Hematopoietic multipotent progenitor cell treated with erythropoietin and hydrocortisone succinate and interleukin-3 and kit ligand, for 4 days (in vitro differentiated cells): ENCODE measurements at places on chromosomes 4 and X.

DNA sequence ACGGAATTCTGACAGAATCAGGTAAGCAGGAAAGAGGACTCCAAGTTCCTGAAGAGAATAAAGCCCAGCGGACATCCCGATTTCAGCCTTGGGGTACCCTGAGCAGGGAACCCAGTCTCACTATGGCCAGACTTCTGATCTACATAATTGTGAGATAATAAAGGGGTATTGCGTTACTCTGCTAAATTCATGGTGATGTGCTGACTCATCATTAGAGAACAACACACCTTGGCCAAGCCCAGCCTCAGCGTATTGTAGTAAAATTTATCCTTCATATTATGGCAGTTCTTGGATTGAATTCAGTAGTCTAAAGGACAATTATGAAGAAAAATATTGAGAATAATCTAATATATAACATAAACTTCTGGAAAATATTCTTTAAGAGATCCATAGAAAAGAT is 170.2 kb upstream of the MAD2L1 start:
- no peak for DNase-seq

DNA sequence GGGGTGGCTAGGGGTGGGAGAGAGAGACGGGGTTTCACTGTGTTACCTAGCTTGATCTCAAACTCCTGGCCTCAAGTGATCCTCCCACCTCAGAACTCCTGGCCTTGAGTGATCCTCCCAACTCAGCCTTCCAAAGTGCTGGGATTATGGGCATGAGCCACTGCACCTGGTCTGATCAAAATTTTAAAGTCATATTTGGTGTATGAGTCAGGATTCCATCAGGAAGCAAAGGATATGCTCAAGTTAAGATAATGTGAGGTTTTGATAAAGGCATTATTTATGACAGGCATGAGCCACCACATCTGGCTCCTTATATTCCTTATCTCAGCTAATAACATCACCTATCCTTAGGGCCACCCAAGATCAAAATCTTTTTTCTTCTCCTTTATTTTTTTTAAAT is 182.0 kb downstream of the SLC4A4 start:
- no peak for DNase-seq

DNA sequence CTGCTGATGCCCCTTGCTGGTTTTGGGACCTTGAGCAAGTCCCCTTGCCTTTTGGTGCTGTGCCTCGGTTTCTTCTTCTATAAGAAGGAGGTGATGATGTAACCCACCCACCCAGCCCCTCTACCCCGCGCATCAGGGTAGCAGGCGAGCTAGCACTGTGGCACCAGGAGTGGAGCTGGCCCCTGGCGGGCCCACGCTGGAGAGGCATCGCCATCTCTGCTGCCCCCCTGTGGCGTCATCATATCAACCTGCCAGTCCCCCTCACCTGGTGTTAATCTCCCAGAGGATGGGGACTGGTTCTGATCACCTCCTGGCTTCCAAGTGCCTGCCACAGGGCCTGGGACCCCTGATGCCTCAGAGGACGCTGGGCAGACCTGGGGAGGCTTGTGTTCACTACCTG is 6.3 kb upstream of the SORCS2 start:
- peak; percentile 29 for DNase-seq

DNA sequence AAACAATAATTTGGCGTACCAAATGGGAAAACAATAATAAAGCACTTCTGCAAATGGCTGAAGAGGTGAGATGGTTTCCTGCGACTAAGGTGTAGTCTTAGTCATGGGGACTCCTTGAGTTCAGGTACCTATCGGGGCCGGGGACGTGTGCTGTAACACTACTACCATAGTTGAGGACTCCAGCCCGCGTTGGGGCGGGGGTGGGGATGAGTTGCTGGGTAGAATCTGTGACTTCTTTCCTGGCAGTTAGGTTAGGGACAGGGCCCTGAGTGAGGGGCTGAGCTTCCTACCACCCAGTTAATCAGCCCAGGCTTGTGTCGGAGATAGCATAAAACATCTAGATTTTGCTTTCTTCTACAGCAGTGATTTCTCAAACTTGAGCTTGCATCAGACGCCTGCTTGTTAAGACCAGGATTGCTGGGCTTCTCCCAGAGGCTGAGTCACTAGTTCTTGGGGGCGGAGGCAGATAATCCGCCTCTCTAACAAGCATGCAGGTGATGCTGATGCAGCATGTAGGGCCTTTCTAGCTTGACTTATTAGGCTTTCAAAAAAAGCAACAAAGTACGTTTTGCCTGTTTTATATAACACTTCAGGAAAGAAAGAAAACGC is 30.2 kb downstream of the RBBP7 start:
- DNase-seq: peak; percentile 10

DNA sequence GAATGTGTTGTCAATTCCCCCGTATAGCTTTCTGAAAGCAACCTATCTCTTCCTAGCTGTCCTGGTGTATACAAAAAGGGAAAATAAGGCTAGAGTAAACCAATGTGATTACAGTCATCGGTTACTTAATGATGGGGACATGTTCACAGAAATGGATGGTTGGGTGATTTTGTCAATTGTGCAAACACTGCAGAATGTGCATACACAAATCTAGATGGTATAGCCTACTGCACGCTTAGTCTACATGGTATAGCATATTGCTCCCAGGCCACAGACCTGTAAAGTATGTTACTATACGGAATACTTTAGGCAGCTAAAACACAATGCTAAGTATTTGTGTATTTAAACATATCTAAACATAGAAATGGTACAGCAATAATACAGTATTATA is 5.1 kb downstream of the DTHD1 start:
- no peak for DNase-seq

DNA sequence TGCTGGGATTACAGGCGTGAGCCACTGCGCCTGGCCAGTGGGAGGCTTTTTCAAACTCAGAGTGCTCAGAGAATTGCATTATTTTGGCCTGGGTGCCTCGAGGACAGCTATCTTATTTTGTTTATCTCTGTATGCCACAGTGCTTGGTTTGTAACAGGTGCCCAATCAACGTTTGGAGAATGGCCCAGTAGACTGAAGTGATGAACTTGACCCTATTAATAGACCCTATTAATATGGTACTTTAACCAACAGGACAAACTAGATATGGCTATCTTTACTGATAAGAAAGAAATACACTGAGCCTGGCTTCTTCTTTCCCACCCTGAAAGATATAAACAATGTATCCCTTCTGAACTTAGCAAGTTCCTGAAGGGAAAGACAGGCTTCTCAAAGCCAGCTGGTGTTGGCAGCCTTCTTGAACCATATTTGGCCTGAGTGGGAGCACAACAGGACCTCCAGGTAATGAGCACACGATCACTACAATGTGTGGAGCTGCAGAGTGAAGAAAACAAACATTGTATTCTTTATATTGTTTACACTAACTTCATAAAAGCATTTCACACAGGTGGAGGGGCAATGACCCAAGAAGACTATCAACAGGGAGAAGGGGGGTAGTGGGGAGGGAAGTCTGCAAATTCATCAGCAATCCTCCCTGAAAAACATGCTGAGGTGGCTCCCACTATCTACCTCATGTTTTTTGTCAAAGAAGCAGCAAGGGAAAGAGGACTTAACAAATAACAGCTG is 41.7 kb downstream of the PRPS1 start:
- DNase-seq: peak; percentile 44

DNA sequence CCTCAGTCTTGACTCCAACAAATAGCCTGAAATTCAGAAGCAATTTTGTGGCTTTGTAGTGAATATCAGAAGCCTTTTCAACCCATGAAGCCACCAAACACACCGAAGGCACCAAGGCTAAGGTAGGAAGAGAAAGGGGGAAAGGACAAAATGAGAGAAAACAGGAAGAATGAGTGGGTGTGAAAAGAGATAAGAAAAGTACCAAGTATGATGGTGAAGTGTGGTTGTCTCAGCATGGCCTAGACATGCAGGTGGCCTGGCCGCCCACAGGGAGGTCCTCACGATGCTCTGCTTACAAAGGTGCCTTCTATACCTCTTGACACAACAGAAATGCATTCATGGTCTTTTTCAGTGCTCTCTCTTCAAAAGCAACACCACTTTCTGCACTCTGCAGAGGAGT is 34.9 kb downstream of the ACSL1 start:
- DNase-seq: peak; percentile 62

GRCh38 chrX:14496674-14497073 is 32.7 kb upstream of the GLRA2 start:
- no peak for DNase-seq

- DNase-seq: no peak
These were observed 22.8 kb downstream of the NELFA start for GRCh38 chr4:1985780-1986577.

DNA sequence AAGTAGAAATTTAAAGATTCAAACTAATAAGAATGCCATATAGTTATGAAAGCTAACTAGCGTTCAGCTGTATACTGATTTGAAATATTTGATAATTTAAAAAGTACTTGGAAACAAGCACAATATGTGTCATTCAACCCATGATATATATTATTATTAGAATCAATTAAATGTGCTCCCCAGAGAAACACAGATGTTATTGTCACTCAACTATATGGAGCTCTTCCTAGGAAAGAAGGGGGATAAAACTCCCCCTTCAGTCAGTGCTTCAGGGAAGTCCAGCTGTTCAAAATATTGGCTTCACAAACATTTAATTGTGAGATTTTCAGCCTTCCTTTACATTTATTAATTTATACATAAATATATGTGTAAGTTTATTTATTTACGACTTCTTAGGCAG is 135.9 kb downstream of the SLC4A4 start:
- DNase-seq: no peak

DNA sequence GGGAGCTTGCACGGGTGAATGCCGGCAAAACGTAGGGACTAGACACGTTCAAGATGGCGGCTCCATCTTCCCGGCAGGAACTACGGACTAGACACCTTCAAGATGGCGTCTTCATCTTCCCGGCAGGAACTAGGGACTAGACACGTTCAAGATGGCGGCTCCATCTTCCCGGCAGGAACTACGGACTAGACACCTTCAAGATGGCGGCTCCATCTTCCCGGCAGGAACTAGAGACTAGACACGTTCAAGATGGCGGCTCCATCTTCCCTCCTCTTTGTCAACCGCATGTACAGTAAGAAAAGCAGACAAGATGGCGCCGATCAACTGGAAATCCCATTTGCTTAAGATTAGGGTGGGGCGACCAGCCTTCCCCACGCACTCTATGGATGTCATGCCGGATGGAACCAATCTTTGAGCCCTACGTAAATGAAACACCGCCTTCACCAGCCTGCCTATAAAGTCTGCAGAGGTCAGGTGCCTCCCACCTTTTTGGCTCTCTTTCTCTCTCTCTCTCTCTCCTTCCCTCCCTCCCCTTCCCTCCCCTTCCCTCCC is 222.4 kb downstream of the CRLF2 start:
- DNase-seq: peak; percentile 90

- no peak for DNase-seq
These were observed 40.7 kb downstream of the PALLD start for GRCh38 chr4:168537571-168537970.
